ENCODE measurements at places on chromosomes 2 and 18.

DNA sequence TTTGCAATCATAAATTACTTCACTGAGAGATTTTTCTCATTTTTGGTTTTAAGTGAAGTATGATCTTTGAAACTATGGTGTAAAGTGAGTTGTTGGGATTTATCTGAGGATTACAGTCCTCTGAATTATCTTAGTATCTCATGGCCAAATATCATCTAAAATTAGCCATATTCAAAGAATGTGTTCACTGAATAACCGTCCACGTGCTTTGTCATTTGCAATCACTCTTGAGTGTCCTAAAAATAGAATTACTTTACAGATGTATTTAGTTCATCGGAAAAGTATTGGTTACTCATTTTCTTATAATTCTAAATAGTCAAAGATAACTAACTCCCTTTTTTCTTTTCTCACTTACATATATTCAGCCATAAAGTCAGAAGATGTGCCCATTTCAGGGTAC is 141.2 kb downstream of the RTN4 start:
- DNase-seq = no peak

GRCh38 chr18:45370255-45371010 is 244.8 kb upstream of the SLC14A2 start:
- DNase-seq = no peak

- no peak for DNase-seq
These were observed 538.7 kb downstream of the TRIB2 start for GRCh38 chr2:13255485-13255884.

GRCh38 chr2:161045726-161046125 is 114.5 kb upstream of the TANK start:
- no peak for DNase-seq

- no peak for DNase-seq
These were observed 6.8 kb downstream of the ACTR1B start for GRCh38 chr2:97656905-97657587.

DNA sequence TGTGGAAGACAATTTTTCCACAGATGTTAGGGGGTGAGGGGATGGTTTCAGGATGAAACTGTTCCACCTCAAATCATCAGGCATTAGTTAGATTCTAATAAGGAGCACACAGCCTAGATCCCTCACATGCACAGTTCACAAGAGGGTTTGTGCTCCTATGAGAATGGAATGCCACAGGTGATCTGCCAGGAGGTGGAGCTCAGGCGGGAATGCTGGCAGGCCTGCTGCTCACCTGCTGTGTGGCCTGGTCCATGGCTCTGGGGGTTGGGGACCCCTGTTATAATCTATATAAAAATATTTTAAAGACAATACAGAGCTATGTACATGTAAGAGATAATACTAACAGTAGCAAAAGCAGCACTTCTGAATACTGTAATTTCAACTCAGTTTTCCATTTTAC is 19.2 kb downstream of the CWC22 start:
- no peak for DNase-seq

- no peak for DNase-seq
These were observed 499 bp upstream of the LMAN1 start for GRCh38 chr18:59359576-59359952.

DNA sequence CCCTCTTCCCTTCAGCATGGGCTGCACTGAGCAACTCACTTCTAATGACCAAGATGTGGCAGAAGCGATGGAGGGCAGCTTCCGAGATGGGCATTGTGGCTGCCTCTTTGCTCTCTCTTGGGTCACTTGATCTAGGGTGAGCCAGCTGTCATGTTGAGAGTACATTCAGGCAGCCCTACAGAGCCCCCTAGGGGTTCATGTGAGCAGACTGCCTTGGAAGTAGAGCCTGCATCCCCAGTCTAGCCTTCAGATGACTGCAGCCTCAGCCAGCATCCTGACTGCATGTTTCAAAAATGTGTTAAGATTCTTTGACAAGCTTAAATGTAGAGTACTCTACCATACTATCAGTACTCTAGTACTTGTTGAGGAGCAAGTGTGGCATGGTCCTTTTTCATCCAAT is 143.9 kb downstream of the NCK2 start:
- DNase-seq = no peak

DNA sequence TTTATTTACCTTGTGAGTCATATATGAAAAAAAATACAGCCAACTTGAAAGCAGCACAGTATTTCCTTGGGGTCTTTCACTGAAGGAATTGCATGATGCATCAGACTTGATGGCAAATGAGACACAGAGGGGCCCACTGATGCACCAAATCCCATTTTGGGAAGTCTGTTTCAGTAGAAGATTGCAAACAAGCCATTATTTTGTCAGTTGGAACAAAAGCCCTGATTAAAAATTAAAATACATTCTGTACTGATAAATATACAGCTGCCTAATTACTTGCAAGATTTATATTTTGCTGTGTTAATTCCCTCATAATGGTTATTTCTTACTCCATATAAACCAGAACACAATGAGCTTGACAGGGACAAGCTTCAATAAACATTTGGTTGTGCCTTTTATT is 370.4 kb downstream of the SUCLG1 start:
- no peak for DNase-seq

DNA sequence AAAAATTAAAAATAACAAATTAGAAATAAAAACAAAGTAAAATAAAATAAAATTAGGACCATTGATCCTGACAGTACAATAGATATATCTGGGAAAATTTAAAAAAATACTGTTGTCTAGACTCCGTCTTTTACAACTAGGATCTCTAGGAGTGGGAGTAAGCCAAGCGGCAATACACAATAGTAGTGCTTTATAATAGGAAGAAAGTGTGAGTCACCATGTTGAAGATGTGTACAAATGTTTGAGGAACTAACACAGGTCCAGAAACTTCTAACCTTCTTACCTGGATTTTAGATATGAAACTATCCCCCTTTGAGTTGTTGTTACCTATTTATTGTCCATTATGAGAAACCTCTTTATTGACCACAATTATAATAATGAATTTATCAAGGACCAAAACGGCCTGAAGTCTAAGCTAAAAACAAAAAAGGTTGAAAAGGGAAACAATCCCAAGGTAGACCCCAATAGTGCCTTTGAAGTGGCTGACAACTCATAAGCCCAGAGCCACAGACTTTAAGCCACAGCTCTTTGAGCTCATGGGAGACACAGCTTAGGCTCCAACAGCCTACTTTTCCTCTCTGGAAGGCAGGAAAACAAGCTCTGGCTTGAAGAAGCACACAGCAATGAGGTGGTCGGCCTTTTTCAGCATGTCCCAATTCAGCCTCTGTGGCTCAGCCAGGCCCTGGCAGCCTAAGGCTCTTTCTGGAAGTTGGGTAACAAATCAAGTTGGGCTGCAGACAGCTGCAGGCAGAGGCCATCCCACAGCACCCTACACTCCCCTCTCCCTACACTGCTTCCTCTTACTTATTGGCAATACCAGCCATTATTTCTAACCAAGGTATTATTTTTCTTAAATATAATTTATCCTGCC is 62.9 kb downstream of the AQP4 start:
- DNase-seq = no peak

- no peak for DNase-seq
These were observed 118.4 kb downstream of the BMPR2 start for GRCh38 chr2:202494300-202495229.

- peak; percentile 85 for DNase-seq
These were observed 62.2 kb upstream of the RTN4 start for GRCh38 chr2:55112229-55113031.

DNA sequence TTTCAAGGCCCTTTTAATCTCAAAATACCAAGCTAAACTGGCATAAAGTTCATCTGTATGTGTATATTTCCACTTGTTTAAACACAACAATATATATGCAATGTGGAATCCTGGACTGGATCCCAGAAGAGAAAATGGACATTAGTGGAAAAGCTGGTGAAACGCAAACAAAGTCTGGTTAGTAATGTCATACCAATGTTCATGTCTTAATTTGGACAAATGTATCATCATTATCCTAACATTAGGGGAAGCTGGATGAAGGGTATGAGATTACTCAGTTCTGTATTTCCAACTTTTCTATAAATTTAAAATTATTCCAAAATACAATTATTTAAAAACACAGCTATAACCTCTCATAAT is 3.8 kb downstream of the SP3 start:
- DNase-seq = no peak

- DNase-seq = no peak
These were observed 571.2 kb upstream of the TNP1 start for GRCh38 chr2:217430916-217431576.

DNA sequence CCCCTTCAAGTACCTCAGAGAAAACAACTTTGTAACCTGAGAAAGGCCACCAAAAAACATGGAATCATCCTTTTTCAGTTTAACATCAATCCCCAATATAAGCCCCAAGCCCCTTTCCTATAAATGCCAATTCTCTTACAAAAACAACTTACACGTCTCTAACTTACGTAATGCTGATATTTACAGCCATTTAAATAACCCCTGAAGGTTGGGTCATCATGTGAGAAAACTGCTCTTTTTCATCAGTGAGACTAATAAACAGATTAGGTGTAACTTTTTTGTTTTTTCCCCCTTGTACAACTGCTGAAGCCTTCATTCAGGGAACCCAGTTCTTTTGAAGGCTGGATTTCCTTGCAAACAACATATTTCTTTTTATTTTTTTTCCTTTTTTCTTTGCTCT is 3.7 kb downstream of the FASTKD1 start:
- DNase-seq = no peak

DNA sequence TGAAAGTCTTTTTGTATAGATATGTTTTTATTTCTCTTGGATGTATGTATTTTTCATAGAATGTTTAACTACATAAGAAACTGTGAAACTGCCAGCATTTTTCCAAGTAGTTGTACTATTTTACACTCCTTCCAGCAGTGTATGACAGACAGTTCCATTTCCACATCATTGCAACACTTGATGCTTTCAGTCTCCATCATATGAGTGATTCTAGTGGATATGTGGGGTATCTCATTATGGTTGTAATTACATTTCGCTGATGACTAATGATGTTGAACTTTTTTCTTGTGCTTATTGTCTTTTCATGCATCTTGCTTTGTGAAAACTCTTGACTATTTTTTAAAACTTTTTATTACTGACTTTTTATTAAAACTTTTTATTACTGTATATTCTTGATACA is 101.4 kb downstream of the ARHGAP28 start:
- DNase-seq = no peak

DNA sequence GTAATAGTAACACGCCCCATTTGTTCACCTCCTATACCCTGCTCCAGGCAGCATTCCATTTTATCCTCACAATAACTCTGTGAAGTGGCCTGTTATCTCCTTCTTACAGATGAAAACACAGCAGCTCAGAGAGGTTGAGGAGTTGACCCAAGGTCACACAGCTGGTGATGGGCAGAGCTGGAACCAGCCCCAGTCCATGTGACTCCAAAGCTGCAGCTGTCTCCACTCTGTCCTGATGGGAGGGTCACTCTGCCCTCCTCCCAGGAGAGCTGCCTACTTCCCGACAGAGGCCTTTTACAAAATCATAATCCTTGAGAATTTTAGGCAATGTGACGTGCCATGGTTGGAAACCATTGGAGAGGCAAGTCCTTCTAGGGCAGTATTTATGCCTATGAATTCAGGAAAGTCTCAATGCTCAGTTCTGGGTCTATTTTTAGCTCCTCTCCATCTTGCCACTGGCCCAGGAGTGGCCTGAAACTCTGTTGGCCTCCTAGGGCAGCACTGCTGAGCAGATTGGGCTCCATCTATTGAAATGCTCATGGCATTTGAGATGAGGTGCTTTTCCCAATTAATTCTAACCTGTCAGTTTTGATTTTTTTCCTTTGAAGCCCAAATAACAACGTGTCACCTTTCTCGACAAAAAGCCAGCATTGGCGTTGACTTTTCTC is 162.0 kb upstream of the MSH6 start:
- DNase-seq = no peak

- no peak for DNase-seq
These were observed 219.6 kb downstream of the RND3 start for GRCh38 chr2:150267651-150268415.

GRCh38 chr2:60003076-60003475 is 550.4 kb downstream of the BCL11A start:
- no peak for DNase-seq

DNA sequence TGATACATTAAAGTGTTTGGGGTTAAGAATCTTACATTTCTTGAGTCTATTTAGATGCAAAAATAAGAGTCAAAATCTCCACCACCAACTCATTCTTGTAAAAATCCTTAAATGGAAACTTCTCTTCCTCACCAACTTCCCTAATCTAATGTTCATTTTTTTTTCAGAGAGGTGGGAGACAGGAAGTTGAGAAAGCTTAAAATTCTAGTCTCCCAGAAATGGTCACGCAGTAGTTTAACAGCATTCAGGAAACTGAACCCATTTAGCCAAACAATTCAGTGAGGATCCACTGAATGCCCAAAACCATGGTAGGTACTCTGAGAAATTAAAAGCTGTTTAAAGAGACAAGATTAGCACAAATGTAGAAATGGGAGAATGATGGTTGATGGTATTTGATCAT is 69.0 kb downstream of the TXNL1 start:
- DNase-seq = no peak

- DNase-seq = no peak
These were observed 21.7 kb upstream of the PHLPP1 start for GRCh38 chr18:62693659-62694058.

DNA sequence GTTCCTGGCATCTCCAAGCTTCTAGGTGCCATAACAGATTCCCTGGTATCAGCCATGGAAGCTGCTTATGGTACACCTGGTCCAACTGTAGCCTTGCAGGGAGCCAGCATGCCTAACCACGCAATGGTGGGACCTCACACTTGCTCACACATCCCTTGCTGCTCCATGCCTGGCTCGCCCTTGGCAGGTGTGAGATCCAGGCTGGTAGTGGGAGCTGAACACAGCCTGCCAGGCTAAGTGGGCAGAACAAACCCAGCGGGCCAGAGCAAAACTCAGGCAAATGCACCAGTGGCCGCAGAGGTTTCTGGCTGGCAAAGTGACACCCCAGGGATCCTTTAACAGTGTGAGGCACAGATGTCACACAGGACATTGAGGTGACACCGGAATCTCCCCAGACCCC is 185.8 kb downstream of the NDUFA10 start:
- DNase-seq = no peak

GRCh38 chr2:161085149-161085548 is 75.1 kb upstream of the TANK start:
- no peak for DNase-seq

DNA sequence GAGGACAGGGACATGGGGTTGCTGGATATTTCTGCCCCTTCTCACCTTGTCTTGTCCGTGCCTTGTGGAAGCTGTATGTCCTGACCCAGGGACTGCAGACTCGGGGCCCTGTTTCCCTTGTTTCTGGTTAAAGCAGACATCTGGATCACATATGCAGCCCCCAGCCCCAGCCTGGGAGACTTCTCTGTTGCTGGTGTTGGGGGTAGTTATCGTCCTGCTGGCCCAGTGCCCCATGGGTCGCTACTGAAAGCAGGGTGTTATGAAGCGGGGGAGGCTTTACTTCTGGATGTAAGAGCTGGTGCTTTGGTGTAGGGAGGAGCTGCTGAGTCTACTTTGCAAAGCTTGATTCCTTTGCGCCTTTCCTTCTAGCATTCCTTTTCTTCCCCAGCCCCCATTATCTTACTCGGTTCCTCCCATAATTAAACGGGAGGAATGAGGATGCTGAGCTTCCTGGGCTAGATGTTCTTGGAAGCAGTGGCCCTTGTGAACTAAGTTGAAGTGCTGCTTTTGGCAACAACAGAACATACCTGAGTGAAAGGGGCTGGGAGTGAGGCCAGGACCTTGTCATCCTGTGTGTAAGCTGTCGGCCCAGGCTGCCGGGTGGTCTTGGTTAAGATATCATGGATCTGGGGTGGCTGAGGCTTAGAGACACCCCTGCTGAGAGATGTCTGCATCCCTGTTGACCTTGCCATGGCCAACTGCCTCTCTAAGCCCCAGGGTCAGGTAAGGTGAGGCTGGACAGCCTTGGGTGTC is 3.4 kb downstream of the TET3 start:
- DNase-seq = no peak
